T-helper 1 cell (primary cell): ENCODE measurements at places on chromosomes 12 and 14.

DNA sequence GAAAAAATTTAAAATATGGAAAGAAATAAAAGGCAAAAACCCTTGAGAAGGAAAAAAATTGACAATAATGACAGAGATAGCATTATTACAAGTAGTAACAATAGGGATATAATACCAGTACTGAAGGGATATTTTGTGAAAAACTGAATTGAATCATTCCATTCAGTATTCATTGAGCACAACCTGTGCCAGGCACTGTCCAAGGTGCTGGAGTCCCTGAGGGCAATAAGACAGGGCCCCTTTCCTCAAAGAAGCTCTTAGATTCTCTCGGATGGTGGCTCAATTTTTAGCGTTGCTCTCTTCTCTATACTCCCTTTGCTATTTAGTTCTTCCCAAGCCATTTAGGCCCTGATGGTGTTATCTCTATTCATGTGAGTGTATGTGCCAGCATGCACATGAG, 34.3 kb upstream of the GAS2L3 start:
- DNase-seq = no peak

GRCh38 chr12:62379026-62379722, 87.5 kb upstream of the MON2 start:
- no peak for DNase-seq

- no peak for DNase-seq
Observed at GRCh38 chr12:29970501-29970900, 186.8 kb upstream of the TMTC1 start.

DNA sequence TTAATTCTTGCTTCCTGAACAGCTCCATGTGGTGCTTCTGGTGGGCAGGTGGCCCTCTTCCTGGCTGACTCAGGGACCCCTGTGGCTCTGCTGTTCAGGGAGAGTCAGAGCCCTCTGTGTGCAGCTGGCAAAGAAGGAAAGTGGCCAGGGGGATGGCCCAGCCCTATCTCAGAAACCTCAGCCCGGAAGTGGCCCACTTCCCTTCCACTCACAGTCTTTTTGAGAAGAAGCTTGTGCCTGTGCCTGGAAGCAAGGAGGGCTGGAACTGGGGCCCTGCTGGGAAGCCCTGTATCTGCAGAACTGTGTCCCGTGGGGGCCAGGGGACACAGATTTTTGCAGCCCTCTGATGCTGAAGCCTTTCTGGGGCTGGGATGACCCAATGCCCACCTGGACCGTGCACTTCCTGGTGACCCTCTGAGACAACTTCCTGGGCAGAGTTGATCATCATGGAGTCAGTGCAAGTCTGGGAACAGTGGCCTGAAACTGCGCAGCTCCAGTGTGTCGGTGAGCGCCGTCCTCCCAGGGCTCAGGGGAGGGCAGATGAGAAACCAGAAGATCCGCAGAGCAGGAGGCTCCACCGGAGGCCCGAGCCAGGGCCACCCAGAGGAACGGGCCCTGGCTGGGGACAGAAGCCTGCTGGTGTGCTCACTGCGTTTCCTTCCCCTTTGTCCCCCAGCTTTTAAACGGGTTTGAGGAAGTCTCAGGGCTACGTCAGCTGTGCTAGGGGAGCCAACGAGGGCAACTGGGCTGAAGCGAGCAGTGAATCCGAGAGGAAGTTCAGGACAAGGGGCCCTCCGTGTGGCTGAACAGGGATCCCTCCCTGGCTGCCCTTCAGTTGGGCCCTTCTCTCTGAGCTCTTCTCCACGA, 217.4 kb upstream of the RTL1 start:
- no peak for DNase-seq

GRCh38 chr12:23550753-23551152, 398.7 kb downstream of the SOX5 start:
- no peak for DNase-seq

DNA sequence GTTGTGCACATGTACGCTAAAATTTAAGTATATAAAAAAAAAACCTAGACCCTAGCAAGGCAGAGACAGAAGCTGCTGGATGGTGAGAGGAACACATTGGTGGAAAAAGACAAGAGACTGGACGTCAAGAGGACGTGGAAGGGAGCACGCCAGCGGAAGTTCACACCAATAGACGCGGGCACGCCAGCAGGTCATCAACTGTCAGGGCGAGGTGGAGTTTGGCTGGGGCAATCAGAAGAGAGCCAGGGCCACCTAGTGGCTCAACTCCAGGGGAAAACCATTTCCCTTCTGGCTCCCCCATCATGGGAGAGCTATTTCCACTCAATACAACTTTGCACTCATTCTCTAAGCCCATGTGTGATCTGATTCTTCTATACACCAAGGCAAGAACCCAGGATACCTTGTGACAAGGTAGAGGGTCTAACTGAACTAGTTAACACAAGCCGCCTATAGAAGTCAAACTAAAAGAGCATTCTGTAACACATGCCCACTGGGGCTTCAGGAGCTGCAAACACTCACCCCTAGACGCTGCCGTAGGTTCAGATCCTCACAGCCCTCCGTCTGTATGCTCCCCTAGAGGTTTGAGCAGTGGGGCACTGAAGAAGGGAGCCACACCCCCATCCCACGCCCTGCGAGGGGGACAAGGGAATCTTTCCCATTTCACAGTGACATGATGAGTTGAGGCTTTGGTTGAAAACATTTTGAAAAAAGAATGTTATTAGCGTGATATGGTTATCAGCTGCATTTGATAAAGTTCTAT, 702.7 kb downstream of the TMTC2 start:
- DNase-seq = no peak

DNA sequence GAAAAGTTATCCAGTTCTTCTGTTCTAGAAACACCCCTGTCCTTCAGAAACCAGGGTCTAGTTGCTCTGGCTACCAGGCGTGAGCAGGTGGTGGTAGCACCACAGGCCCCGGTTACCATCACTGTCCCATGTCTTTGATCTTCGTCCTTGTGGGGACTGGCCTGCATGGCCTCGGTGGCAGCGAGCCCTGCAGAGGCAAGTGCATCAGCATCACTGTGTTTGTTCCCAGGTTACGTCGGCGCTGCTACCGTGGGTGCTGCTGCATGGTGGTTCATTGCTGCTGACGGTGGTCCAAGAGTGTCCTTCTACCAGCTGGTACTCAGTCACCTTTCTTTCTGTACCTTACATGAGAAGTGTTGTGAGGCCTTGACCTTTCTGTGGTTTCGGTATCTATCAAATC, 58.9 kb downstream of the ANAPC7 start:
- DNase-seq = no peak
